ENCODE measurements at places on chromosomes 2 and 18.

DNA sequence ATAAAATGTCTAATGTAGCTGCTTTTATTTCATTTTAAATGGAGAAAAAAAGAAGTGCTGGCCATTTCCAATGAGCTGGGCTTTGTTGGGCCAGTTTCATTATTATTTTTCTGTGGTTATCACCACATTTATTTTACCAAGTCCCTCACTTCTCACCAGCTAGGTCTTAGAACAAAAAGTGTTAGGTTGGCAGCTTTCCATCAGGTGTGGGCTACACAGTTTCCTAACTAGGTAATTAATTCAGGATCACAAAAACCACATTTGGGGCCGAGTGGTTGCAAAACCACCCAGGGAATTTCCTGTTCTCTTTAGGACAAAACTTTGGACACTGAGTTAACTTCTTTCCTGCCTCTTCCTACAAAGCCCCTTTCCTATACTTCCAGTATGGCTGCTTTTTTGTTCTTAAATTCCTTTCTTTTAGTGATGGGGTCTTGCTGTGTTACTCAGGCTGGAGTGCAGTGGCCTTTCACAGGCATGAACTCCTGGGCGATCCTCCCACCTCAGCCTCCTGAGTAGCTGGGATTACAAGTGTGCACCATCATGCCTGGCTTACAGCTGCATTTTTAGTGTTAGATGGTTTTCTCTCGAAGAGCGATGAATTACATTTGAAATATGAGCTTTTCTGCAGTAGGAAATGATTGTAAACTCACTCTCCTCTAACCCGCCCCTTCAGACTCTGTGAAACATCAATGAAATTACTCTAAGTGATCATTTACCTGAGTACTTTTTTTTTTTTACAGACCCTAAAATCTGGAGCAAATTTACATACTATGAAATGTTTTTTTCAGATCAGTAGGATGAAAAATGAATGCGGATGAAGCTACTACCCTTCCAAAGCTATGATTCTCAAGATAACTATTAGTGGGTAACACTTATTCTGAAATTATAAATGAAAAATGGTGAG lies 2.6 kb upstream of the ZFP36L2 start:
- peak; percentile 12 for DNase-seq

GRCh38 chr2:173806761-173807160 lies 158.4 kb downstream of the SP3 start:
- DNase-seq, result no peak

DNA sequence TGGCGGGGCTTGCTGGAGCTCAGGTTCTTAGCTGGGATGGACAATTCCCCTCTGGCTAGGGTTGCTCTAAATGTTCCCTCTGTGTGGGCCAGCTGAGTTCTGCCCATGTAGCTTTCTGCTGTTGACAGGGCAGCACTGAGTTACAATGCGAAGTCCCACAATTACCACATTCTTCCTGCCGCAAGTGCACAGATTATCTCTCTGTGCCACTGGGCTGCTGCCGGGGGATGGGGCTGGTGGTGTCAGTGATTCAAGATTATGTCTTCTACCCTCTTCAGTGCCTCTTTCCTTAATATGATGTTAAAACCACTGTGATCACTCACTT lies 708.1 kb downstream of the SLC4A3 start:
- no peak for DNase-seq

DNA sequence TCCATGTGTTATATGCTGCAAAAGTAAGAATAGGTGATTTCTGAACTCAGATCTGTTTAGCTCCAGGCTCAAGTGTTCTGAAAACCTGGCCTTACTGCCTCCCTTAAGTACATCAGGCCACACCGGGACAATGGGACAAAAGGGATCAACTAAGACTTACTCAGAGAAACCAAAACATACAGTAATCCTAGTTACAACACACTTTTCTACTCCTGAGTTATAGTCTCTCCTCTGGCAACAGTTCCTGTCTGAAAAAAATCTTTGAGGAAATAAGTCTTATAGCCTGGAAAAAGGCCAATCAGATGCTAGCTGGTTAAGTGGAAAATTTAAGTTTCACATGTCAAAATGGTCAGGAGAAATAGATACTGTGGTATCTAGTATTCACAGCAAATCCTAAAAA lies 5.6 kb downstream of the METTL5 start:
- DNase-seq, result no peak

- DNase-seq, result no peak
Observed at GRCh38 chr2:38862476-38862875, 13.3 kb downstream of the DHX57 start.

DNA sequence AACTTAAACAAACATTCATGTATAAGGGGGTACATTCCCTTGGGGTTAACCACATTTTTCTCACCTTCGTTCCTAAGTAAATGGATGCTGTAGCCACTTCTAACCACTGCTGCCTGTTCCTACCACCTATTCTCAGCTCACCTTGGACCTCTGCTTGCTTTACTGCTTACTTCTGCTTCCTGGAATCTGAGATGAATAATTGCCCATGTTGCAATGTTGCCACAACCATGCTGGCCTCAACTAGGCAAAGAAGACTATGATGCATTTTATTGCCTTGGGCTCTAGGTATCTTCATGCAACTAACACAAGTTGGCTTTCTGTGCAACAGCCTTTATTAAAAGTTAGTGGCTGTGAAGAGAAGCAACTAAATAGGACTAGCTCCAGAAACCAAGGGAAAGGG lies 106.3 kb upstream of the TCF4 start:
- DNase-seq, result no peak

DNA sequence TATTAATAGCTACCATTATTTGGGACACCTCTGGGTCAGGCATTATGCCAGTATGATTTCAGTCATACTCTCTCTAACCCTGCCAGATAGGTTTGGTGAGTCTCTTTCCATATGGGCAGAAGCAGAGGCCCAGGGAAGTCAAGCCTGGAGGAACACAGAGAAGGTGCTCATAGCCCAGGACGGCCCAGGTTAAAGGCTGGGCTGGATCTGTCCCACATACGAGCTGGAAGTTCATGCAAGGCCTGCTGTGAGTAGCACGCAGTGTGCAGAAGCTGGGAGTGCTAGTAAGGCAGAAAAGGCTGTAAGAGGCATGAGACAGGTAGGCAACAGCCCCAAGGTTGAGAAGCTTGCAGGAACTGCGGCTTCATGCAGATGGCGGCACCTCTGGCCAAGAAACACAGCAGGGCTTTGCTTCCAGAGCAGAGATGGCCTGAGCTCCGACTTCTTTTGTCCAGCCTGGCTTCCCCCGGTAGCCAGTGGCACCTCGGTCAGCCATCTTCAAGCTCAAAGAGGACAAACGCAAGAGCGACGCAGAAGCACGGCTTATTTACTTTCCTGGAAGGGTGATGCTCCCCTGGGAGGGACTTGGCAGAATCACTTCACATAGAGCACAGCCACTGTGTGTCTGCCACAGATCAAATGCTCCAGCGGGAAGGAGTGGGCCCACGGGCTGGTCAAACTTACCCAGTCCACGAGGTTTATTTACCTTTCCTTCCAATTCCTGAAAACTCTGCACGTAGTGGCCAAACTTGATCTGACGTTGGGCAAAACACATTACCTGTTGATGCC lies 58.5 kb upstream of the MAP4K4 start:
- DNase-seq, result no peak

Data from naive thymus-derived CD4-positive, alpha-beta T cell (primary cell).